ENCODE measurements at places on chromosomes 1 and 21.

- DNase-seq: no peak
These were observed 21.4 kb downstream of the WNT4 start for GRCh38 chr1:22121421-22121911.

DNA sequence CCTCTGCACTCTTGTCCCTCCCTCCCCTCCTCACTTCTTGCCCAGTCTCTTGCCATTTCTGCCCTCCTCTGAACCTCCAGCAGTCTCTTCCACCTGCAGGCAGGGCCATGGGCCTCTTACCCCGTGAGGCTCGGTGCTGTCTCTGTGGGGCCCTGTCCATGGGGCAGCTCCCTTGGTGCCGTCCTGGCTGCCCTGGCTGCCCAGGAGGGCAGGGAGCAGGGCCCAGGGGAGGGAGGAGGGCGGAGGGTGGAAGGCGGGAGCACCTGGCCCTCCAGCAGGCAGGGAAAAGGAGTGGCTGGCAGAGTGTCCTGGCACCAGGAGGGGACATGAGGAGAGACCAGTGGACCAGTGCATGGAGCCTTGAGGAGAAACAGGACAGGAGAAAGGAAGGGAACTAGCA lies at the start of gene RORC:
Gene RORC, minus strand, starts transcription at position 198 of the 400 bp plus-strand sequence. Its CDS starts 38 bp downstream, at position 160.
- no peak for DNase-seq

DNA sequence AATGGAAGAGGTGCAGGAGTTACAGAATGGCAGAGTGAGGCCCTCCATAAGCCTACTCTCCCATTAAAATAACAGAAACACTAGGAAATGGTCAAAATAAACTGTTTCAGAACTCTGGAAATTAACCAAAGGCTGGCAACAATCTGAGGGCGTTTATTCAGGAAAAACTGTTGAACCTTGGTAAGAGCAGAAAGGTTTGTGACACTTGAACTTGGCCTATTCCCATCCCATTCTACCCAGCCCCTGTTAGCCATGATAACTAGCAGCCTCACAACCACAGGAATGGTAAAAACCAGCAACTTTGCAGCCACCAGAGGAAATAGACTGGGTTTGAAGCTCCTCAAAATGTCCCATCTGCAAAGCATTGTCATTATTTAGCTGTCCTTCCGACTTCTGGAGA lies 256.8 kb downstream of the RHOU start:
- DNase-seq: no peak

DNA sequence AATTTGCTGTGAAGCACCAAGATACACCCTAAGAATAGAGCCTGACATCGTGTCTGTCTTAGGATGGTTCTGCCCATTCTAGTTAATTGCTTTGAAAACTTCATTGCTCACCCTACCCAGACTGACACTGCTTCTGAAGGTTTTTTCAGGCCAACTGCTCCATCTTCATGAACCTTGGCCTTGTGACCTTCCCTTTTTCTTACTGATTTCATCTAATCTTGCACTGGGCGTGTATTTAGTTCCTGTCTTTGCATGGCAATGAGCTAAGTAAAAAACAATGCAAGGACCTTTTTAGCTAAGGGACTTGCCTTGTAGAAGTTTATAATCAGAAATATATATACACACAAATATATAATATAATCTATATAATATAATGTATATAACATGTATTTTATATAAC lies 108.0 kb downstream of the PBX1 start:
- no peak for DNase-seq

DNA sequence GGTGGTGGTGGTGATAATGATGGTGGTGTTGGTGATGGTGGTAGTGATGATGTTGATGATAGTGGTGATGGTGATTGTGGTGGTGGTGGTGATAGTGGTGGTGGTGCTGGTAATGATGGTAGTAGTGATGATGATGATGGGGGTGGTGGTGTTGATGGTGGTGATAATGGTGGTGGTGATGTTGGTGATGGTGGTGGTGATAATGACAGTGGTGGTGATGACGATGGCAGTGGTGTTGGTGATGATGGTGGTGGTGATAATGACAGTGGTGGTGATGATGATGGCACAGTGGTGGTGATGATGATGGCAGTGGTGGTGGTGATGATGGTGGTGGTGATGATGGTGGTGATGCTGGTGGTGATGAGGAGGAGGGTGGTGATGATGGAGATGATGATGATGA lies 7.0 kb upstream of the AJAP1 start:
- DNase-seq: no peak

DNA sequence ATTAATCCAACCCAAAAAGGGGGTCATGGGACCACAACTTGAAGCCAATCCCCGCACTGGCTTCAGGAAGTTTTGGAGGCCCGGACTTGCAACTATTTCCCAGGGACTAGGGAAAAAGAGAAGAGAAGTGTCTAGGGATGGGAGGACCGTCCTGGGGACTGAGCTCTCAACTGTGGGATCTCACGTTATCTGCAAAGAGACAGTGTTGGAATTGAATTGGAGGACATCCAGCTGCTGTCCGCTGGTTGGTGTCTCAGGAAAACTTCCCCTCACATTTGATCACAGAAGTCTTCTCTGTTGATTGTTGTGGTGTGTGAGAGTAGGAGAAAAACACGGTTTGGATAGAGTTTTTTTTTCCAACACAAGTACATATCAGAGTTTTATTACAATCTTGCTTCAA lies 46.2 kb upstream of the CITED4 start:
- no peak for DNase-seq
